NCI-H1417 treated with DMSO at 0.1 percent for 48 hours (cell line): ENCODE measurements at places on chromosomes 4 and X.

DNA sequence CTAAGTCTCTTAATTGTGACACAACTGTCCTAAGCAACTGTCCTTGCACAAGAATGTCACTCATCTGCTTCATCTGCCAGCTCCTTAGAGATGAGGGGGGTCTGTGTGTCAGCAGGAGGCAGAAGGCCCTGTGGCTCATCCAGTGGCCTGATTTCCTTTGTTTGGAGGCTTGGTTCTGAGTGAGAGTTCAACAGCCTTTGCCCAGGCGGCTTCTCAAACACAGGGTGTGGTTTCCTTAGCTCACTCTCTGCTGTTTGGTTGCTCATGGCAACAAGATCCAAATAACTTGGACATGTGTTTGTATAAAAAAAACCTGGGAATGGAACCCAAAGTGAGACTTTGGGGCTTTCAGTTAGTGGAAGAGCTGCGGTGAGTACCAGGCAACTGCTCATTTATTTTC is 46.6 kb downstream of the MAP7D3 start:
- no peak for DNase-seq

DNA sequence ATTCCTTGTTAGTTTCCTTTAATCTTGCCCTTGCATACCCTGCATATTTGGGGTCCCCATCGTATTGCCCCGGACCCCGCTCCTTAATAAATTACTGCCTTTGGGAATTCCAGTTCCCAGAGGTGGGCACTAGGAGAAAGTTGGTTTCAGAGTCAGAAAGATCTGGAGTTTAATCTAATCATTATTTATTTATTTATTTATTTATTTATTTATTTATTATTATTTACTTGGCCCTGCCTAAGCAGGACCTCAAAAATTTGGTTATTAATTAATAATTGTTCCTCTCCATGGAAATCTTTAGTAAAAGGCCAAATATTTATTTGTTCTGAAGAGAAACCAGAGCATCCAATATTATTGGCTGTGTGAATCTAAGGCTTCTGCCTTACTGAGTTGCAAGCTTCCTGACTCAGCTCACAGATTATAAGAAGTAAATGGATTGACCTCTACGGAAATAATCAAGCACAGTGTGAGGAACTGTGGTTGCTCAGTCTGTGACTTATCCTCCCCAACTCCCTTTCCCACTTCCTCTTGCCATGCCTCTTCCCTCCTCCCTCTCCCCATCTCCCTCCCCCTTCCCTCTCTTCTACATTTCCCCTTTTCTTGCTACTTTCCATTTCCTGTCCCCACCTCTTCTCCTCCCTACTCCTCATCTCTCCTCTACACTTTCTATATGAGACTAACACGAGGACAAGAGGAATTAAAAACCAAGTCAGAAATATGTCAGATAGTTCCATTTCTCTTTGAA is 61.5 kb upstream of the AP1S2 start:
- no peak for DNase-seq

DNA sequence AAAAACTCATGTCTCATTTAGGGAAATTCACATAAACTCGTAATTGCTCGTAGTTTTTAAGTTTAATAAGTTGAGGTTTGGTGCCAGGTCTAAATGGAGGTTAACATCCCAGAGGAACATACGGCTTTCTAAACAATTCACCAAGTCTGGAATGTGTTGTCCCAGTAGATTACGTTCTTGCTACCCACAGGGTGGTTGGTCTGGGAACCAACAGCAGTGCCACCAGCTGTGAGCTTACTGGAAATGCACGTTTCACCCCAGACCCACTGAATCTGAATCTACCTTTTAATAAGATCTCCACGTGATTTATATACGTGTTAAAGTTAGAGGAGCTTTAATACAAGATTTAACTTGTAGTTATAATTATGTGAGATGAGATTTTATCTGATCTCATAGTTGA is 134.3 kb downstream of the BMPR1B start:
- no peak for DNase-seq

GRCh38 chr4:48311896-48312295 is 29.4 kb upstream of the SLAIN2 start:
- no peak for DNase-seq

- DNase-seq = no peak
Measured at GRCh38 chr4:10596586-10597290, 87.8 kb downstream of the CLNK start.

GRCh38 chrX:43813898-43814297 is 68.4 kb downstream of the MAOB start:
- DNase-seq = no peak

DNA sequence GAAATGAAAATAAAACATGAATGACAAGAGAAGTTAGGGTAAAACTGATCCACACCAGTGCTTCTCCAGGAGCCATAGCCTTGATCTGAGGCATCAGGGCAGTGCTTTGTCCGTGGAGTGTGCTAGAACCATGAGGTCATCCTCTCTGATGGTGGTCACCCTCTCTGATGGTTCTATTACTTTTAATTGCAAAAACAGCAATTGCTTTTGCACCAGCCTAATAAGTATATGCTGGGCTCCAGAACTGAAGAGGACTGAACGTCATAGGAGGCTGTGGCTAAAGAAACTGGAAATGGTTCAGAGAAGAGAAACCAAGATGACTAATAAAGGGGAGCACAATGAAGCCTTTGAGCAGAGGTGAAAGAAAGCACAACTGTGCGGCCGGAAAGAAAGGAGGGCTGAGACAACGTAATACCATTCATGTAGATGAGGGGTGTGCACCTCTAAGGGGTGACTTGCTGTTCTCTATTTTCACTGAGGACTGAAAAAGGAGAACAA is 17.0 kb upstream of the TMEM154 start:
- no peak for DNase-seq

DNA sequence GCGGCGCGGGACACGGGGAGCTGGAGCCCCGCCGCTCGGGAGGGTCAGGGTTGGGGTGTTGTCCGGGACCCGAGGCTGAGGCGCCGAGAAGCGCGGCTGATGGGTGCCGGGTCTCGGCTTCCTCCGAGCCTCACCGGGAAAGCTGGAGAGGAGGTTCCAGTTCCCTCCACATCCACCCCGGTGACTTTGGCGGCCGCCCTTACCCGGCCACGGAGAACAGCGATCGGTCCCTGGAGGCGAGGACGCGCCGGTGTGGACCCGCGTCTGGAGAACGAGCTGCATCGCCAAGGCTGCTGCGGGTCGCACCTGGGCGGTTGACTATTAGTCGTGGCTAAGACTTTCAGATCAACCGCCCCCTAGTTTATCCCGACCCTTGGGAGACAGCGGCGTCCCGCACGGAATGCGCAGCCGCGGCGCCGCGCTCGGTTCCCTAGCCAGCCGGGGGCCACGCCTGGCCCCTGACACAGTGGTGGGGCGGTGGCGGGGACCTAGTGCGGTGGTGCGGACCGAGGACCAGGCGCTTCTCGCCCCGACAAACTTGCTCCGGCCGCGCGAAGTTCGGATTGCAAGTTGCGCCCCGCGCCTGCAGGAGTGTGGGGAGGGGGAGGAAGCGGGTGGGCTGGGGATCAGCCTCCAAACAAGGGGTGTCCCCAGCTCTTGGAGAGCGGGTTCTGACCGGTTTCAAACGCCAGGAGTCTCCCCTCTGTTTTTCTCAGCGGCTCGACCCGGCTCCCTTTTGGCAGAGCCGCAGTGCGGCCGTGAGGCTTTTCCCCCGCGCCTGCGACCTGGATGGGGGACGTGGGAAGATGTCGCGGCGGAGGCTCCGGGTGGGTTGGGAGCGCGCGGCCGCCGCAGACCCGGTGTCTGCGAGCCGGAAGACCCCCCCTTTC is 568 bp downstream of the FHDC1 start:
- no peak for DNase-seq

DNA sequence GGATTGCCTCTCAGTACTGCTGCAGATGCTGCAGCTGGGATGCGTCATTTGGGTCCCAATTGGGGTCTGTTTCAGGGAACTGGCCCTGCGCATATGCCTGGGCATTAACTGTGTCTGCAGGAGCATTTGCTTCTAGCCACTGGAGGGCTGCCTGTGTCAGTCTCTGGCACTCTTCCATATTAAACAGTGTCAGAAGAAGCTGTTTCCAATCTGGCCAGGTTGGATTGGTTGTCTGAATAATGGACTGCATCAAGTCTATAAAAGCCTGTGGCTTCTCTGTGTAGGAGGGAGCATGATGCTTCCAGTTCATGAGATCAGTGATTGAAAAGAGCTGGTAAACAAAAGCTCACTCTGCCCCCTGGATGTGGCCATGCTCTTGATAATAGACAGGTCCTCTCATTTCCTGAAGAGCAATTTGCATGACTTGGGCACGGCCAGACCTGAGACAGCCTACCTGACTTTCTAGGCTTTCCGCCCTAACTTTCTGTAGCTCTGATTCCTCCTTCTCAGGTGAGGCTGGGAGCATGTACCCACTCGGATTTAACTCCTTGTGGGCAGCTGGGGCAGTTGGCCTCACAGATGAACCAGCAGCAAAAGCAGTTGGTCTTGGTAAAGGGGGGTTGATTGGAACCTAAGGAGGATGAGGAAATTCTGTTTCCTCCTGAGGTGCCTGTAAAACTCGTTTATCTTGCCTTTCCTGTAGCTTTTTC is 29.2 kb downstream of the SULT1E1 start:
- DNase-seq = no peak

DNA sequence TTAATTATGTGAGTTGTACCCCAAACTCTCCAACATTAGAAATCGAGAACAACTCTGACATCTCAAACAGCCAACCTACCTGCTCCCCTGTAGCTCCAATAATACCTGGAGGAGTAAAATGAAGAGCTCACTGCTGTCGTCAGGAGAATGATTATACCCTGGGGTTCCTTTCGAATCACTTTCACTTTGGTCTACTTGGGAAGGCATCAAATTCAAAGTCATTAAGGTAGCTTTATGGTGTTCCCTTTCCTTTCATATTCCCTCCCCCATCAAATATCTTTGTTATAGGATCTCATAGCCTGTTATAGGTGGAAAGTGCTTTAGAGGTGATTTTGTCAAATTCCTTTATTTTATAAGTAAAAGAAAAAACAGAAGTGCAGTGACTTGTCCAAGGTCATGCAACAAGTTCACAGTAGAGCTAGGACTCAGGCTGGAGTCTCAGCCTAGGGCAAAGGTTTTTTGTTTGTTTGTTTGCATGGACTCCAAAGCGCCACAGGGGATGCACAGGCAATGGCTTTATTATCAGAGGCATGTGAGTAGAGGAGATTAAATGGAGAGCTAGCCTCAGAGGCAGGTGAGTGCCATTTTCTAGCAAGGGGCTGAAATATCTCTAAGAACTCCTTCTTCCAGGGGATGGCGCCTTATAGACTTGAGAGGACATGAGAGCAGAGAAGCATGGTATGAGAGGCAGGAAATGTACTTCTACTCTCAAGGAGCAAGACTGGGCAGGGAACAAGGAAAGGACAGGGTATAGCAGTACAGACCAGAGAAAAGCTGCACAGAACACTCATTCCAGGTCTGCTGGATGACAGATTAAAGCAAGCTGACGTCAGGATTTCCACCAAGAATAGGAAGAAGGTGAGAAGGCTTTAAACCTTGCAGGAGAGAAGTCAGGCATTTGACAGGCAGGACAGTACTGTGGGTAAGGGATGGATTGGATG is 262.1 kb upstream of the GPC4 start:
- no peak for DNase-seq

- DNase-seq = no peak
Measured at GRCh38 chrX:10897768-10898167, 213.4 kb upstream of the HCCS start.

GRCh38 chr4:28317221-28317620 is 1456.6 kb downstream of the STIM2 start:
- DNase-seq = no peak

DNA sequence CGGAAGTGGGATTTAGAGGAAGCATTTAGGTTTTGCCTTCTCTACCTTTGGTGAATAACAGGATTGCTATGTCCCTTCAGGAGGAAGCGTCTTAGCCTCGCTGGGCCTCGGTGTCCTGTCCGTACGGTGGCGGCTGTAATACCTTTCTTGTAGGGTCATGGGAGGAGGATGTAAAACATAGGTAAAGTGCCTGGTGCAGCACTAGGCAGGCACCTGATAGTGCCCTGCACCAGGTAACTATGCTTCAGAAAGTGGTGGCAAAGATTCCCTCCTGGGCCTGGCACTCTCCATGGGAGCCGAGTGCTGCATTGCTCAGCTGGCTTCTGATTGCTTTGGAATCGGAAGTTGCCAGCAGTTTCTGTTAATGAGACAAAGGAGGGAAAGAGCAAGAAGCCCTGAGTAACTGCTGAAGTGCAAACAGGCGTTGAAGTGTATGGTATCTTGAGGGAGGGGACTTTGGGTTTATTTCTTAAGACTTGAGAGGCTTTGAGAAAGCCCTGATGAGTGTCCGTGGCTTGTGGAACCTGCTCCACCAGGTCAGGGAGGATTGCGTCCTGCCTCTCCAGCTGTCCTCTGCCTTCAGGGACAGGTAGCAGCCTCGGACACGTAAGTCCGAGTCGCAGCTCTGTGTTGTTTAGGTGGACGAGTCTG is 45.8 kb downstream of the TBC1D14 start:
- DNase-seq = no peak

DNA sequence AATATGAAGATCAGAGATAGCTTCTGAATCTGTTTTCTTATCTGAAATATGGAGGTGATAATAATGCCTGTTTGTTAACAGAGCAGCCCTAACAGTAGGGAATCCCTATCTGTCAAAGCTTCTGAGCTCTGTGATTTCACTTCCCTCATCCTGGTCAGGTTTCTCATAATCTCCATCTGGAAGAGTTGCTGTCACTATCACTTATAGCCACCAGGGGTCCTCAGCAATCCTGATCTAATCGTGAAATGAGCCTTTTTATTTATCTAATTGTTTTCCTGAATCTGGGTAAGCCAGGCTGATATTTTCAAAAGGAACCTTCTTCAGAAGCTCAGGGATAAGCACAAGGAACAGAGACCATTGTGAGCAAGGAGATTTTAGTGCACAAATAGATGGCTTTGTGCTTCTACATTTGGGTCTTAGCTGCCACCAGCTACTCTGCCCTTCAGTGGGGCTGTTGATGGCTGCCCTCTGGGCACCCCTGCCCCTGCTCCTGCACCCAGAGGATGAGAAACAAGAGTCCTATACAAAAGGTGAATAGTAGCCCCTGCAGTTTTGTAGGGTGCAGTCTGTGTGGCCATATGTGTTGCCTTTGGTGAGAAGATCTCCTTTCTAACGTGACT is 196.4 kb upstream of the RADX start:
- no peak for DNase-seq

DNA sequence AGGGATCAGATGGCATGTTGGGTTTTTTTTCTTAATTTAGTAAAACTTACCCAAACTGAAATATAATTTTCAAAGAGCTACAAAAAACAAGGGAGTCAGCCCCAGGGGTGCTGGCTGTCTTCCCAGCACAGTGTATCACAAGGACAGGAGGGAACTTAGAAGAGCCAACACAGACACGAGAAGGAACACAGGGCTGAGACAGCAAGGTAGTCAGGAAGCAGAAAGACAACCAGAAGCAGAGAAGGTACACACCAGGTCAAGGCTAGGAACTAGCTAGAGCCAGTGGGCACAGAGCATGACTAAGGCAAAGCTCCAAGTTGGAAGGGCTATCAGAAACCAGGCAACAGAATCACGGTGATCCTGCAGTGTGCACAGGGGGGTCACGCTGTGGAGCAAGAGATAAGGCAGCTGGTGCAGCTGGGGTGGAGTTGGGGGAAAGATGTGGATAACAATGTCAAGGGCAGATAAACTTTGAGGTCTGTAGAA is 168.7 kb downstream of the NR3C2 start:
- DNase-seq = no peak

GRCh38 chrX:32141841-32142240 is 1069.5 kb downstream of the DMD start:
- no peak for DNase-seq
